Activated CD4-positive, CD25-positive, alpha-beta regulatory T cell (primary cell): ENCODE measurements at places on chromosomes 12 and 14.

GRCh38 chr14:22255017-22255950, 333.7 kb downstream of the DAD1 start:
- DNase-seq = no peak

DNA sequence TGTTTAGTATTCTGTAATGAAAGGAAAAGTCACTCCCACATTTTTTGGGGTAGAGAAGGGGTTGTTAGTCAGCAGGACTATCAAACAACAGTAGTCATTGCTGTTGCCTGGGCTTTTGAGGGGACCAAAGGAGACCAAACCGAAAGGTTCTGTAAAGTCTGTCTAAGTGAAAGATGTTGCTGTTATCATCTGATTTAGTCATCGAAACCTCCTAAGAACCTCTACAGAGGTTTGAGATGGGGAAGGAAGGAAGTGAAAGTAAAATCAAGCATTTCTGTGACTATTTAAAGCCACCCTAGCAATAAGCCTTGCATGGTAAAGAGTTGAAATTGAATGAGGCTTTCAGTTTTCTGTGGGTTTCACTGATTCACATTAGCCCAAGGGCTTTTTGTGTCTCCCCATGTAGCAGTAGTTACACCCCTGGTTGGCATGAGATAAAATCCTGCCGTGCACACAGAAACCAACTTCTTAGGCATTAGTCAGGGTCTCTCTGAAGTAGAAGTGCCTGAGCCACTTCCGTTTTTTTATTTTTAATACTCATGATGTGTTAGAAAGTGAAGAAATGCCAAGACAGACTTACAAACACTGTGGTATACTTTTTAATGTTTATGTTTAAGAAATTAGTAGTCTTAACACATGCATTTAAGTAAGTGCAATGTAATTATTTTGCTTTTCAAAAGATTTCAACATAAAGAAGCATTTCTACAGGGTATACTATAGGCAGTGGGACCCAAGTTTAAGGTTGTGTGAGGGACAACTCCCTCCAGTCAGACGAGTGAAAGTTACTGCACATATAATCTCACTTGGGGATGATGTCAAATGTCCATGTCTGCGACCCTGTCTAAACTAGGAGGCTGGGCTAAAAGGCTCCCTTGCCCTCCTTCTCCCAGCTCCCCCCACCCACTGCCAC, 50.4 kb downstream of the DYRK2 start:
- no peak for DNase-seq

DNA sequence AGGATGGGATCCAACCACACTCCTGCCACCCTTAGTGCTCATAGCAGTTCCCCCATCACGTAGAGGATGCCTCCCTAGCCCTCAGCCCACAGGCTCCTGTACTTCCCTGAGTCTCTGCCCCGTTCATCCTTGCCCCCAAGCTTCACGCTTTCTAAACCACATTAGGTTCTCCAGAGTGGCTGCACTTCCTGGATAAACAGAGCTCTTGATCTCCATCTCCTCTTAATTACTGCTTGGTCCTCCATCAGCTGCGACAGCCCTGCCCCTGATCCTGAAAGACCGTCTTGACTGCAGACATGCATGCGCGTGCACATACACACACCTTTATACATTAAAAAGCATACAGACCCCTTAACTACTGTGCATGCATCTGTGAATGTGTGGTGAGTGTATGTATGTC, 530.0 kb downstream of the BCL11B start:
- no peak for DNase-seq

- DNase-seq = no peak
These were observed 397.1 kb downstream of the MDGA2 start for GRCh38 chr14:47278233-47278842.

GRCh38 chr14:24274101-24274543, 2.7 kb upstream of the RABGGTA start:
- DNase-seq = no peak

DNA sequence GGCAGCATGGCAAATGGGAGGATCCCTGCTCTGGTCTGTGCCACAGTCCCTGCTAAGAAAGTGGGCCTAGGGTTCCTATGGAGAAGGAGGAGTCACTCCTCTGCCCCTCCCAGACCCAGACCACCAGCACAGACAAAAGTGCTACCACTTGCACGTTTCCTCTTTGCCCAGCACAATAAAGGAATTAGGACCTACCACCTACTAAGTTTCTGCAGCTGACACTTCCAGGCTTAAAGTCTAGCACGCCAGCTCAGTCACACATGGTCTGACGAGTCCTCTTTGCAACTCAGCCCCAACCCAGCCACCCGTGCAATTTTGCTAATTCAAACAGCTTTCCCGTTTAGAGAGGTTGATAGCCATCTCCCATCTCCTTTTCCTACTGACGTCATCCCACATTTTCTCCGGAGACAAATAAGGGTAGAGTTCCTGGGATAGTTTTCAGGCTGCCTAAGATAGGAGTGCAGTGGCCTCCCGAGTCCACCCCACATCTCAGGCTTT, 66.2 kb upstream of the PTGR2 start:
- no peak for DNase-seq

DNA sequence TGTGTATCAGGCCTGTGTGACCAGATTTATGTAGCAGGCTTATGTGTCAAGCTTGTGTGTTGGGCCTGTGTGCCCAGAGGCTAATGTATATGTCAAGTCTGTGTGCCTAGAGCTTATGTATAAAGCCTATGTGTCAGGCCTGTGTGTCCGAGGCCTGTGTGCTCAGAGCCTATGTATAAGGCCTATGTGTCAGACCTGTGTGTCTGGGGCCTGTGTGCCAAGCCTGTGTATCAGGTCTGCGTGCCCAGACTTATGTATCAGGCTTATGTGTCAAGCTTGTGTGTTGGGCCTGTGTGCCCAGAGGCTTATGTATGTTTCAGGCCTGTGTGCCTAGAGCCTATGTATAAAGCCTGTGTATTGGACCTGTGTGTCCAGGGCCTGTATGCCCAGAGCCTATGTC, 249.3 kb upstream of the AVPR1A start:
- DNase-seq = no peak

DNA sequence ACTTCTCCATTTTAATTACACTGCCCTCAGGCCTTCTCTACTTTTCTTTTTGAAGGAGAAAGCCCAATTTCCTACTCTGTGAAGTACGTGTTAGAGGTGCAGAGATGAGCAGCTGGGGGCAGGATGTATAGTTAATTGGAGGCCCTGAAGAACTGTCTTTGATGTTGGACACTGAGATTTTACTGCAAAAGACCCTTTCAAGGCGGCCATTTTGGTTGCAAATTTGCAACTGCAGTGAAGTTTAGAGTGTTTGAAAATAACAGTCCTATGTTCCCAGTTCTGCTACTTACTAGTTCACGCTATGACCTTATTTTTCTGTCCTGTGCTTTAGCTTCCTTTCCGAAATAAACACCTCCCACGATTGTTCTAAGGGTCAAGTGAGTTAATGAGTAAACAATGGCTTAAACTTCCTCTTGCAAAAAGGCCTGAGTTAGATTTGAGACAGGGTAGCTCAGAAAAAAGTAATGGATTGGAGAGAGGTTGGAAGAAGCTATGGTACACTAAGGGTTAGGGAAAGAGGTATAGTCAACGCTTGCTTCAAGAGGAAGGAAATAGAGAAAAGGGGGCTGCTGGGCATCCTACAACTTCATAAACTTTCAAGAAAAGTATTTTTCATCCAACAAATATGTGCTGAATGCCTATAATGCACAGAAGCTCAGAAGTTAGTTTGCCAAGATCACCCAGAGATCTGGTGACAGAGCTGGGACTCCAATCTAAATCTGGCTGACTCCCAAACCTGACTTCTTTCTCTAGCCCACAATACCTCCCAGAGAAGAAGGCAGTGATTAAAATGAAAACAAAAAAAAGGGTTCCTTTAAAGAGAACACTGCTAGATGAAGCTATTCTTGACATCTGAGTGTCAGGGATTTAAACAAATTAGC, 26.4 kb upstream of the DICER1 start:
- no peak for DNase-seq

DNA sequence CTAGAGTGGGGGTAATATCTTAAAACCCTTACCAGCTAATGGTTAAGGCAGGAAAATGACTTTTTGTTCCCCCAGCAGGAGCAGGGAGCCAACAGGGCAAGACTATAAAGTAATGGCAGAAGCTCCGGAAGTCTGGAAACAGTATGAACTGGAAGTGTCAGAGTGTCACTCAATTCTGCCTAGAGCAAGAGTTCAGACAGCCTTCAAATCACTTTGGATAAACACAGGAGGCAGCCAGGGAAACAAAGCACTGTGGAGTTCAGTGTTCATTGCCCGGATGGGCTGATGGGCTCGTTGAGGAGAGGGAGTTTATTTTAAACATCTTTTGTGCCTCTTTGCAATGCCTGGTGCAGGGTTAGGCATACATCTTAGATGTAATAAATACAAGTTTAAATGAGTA, 16.5 kb upstream of the DYRK2 start:
- no peak for DNase-seq

GRCh38 chr12:40668099-40668529, 24.1 kb upstream of the CNTN1 start:
- DNase-seq = no peak

DNA sequence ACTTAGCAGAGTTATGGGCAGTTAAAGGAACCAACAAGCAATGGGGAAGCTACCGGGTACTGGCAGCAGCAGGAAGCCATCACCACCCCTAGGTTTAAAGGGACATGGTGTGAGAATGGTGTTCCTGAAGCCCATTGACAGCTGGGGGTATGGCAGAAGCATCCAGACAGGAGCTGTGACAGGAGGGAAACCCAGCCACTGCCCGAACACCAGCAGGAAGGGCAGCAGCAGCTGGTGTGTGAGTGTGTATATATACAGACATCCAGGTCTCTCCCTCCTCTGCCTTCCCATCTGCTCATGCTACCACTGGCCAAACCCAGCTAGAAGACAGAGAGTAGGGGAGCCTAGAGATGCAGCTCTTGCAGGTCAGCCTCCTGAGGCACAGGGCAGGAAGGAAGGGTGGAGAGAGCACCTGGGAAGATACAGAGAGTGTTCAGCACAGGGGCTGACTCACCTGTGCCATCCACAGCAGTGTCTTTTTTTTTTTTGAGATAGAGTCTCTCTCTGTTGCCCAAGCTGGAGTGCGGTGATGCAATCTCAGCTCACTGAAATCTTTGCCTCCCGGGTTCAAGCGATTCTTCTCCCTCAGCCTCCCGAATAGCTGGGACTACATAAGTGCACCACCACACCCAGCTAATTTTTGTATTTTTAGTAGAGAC, 9.2 kb upstream of the ADCK1 start:
- no peak for DNase-seq

DNA sequence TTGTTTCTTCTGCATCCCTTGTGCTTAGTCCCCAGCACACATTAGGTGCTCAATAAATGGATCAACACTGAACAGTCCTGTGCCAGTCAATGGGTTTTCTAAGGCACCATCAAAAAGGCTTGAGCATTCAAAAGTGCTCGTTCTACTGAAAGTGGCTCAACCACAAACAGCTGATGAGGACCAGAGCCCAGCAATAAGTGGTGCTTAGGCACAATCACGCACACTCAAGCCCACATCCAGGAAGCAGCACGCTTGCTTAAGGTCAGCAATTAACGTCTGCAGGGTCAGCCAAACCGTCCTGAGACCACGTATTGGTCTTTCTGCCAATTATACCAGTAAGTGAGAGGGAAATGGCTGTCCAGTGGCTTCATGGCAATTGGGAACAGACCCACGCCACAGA, 56.5 kb downstream of the PRIMA1 start:
- no peak for DNase-seq

GRCh38 chr12:9910716-9911421, 21.3 kb downstream of the CLEC2A start:
- no peak for DNase-seq

GRCh38 chr14:39469094-39469710, 37.0 kb upstream of the FBXO33 start:
- DNase-seq = no peak

DNA sequence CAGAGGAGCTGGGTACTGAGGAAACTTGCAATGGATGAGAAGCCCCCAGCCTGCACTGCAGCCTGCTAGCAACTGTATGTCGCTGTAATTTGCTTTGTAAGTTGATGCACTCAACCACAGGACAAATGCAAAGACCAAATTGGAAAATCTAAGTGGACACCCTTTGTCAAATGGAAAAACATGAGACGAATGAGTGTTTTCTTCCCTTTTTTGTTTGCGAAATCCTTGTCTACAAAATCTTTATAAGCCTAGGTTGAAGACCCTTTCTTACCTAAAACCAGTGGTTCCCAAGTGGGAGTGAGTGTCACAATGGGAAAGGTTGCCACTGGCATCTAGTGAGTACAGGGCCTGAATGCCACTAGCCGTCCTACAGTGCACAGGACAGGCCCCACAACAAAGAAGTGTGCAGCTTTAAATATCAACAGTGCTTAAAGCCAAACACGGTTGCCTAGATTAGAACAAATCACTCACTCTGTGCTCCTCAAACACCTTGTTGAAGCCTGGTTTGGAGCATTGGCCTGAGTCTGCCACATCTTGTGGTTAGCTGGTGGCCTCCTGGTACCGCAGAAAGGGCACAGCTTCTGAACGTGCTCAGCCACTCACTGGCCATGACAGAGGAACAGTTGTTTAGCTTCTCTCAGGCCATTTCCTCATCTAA, 7.6 kb upstream of the VASH1 start:
- no peak for DNase-seq

DNA sequence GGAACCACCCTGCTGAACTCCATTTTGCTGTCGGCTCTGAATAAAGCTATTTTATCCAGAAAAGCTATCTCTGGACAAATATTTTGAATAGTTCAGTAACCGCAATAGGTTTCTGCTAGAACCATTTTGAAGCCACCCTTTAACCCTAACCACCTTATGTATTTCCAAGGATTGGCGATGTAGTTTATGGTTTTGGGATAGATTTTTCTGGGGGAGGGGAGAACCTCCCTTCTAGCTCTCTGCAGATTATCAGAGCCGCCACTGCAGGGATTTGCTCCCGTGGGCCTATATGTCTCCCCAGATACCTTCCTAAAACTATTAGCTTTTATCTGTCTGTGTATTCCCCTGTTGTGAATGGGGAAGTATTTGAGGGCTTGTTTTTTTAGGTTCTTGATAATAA, 1.8 kb upstream of the TUBA1B start:
- DNase-seq = no peak

DNA sequence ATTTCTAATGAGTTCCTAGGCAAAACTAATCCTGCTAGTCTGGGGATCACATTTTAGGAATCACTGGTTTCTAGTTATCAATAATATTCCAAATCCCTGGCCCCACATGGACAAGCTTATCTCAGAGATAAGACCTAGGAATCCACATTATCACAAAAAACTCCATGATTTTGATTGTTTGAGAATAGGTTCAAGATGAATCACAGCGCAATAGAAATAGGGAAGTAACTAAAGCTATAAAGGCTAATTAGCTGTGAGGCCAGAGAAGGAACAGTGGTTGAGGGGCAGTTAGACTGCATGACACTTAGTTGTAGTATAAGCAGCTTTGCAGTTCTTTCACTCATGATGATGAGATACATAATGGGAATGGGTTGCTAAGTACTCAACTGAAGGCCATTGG, 13.1 kb upstream of the ATP5F1B start:
- no peak for DNase-seq
